ENCODE measurements at places on chromosomes 4 and X.

- no peak for DNase-seq
Measured at GRCh38 chr4:78482281-78482680, 69.3 kb upstream of the ANXA3 start.

- DNase-seq, result no peak
Measured at GRCh38 chr4:186170966-186171365, 20.4 kb upstream of the CYP4V2 start.

- no peak for DNase-seq
Measured at GRCh38 chr4:124867536-124867935, 155.0 kb upstream of the ANKRD50 start.

- no peak for DNase-seq
Measured at GRCh38 chr4:61251129-61251528, 51.0 kb downstream of the ADGRL3 start.

GRCh38 chr4:117479673-117480072, 394.3 kb upstream of the TRAM1L1 start:
- DNase-seq, result no peak

DNA sequence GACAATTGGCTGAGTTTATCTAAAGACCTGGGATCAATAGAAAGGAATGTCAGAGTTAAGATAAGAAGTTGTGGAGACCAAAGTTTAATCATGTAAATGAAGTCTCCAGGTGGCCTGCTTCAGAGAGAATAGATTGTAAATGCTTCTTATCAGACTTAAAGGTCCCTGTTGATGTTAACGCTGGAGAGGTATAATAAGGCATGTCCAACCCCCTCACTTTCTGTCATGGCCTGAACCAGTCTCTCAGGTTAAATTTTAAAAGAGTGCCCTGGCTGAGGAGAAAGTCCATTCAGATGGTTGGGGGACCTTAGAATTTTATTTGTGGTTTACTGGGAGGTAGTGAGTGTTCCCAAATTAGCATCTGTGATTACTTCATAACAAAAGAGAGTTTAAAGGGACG, 86.7 kb downstream of the AKAP4 start:
- DNase-seq, result no peak

- DNase-seq, result peak; percentile 49
Measured at GRCh38 chr4:88104902-88105610, 53.4 kb downstream of the ABCG2 start.

DNA sequence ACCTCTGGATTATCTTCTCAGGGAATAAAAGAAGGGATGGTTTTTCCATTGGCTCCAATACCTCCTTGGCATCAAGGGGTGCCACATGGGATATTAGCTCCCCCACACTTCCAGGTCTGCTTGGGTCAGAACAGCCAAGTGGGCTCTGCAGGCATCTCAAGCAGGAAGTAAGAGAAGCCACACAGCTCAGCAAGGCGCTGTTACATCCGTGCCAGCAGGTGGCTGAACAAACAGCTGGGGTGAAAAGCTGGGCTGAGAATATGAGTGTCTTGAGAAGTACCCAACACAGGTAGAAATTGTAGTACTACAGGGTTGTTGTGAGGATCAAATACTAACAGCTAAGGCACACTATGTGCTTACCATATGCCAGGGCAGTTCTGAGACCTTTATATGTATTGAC, 76.7 kb upstream of the TMEM150C start:
- DNase-seq, result no peak

DNA sequence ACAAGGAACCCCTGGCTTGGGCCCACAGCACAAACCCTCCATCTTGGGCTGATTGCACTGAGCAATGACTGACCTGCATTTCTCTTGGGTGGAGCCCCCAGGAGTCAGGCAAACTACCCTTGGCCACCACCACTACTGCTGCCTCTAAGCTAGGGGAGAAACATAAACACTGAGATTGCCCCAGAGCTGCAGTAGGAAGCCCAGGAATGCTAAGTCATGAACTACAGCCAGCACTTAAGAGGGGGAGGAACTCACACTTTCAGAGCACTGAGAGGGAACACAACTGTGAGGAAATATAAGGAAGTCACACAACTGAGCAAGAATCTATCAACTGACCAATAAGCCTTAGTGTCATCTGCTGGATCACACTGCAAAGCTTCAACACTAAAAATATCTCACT, 111.6 kb upstream of the PPP3CA start:
- DNase-seq, result no peak

- DNase-seq, result no peak
Measured at GRCh38 chr4:107666134-107666533, 53.9 kb downstream of the PAPSS1 start.

DNA sequence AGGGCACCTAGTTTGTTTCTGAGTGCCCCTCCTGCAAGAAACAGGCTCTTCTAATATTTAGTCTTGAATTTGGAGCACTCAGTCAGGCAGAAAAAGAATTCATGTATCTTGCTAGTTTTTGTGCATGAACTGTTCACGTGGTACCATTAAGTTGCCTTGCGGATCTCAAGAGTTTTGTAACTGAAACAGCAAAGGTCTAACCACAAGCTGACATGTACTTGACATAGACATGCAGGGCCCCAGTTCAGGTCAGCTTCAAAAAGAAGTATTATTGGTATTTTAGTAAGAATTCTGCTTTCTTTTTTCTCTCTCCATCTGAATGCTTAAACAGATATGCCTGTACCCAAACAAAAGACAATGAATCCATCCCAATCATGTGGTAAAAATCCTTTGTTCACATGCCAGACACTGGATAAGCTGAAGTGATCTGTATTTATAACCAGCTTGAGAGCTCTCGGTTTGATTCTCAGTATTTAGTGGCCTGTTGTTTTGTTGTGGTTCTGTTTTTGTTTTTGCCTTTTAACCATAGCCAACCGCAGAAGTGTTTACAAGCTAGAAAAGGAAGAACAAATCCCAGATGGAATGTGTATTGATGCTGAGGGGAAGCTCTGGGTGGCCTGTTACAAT, 13.0 kb downstream of the RGN start:
- no peak for DNase-seq

- no peak for DNase-seq
Measured at GRCh38 chr4:11748164-11748872, 319.6 kb upstream of the HS3ST1 start.

- DNase-seq, result no peak
Measured at GRCh38 chr4:168039593-168039992, 52.7 kb upstream of the ANXA10 start.

GRCh38 chr4:173494013-173494970, 35.7 kb downstream of the HAND2 start:
- peak; percentile 44 for DNase-seq

GRCh38 chr4:151355155-151355554, 29.8 kb upstream of the SH3D19 start:
- no peak for DNase-seq

- DNase-seq, result no peak
Measured at GRCh38 chr4:154422152-154422551, 69.4 kb downstream of the DCHS2 start.

- DNase-seq, result no peak
Measured at GRCh38 chrX:6959006-6959405, 188.5 kb upstream of the STS start.

DNA sequence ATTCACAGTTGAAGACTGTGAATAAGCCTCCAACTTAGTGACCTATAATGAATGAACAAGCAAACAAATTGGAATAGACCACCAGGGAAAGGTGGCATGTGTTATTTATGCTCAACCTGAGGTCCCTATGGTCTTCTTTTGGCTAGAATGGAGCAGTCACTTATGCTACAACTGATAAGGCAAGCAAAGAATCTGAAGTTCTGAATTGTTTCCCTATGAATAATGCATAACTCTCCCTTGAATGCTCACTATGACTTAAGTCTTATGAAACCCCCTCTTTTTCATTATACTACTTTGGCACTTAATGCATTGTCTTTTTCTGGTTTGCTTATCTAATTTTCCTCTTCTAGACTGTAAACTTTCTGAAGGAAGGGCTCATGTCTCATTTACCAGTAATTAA, 2.6 kb downstream of the GIMD1 start:
- DNase-seq, result peak; percentile 25

DNA sequence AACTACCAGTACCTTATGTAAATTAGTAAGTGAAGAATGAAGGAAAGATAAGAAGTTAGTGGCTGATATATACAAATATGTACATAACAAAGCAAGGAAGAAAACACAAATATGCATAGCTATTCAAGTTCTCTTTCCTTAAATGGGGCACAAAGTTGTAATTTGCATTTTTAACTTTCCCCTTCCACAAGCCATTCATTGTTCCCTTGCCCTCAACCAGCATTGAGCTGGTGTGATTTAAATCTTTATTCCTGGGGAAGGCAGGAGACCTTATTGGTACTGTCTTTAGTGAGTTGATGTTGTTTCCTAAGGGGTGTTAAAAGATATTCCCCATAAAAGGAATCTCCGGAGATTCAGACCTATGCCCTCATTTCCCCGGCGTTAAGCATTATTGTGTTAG, 735.3 kb downstream of the PCDH18 start:
- no peak for DNase-seq

DNA sequence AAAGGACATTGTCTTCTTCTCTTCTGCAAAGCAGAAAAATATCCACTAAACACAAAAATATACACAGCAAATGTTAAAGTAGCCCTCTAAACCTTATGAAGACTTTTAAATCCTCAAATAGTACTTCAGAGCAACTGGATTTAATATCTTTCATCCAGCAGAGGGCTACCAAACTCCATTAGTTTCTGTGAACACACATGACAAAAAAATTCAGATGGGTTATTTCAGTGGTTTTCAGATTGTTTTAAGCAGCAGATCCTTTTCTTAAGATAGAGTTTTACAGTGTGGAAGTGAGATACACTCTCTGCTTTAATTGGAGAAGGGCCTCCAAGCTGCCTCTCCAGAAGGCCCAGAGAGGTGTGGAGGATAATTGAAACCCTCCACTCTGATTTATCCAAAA, 56.7 kb downstream of the ANK2 start:
- DNase-seq, result peak; percentile 42
